ENCODE measurements at places on chromosomes 12 and 14. TPM values are rescaled to one million over a fixed set of nuclear protein-coding genes. Genes with fewer than 3 reads are reported as not detected.

GRCh38 chr14:32020882-32021281 lies 56.2 kb upstream of the ARHGAP5 start:
- no peak for DNase-seq

DNA sequence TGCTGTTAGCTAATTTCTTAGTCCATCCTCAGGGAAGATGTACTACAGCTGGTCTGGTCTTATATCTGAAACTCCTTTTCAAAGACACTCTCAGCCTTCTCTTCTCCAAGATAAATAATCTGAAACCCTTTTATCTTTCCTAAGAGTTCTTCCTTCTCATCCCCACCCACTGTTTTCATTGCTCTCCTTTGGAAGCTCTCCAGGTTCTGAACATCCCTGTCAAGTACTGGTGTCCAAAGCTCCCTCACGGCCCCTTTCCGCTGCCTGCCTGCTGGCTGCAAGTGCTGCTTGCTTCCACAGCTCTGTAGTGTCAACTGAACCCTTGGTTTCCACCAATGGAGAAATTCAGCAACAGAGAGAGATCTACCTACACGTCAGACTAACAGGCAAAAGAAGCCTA lies 6.6 kb upstream of the SLC6A13 start:
- no peak for DNase-seq

DNA sequence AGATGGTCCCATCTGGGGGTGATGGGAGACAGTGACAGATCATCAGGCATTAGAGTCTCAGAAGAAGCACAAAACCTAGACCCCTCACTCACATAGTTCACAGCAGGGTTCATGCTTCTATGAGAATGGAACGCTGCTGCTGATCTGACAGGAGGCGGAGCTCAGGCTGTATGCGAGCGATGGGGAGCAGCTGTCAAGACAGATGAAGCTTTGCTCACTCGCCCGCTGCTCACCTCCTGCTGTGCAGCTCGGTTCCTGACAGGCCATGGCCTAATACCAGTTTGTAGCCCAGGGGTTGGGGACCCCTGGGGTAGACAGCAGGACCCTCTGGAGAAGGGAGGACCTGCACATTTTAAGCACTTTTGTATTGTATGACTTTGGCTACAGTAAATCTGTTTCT lies 111.2 kb downstream of the LGMN start:
- DNase-seq, result no peak

GRCh38 chr12:67534046-67534445 lies 114.5 kb upstream of the DYRK2 start:
- DNase-seq, result no peak

DNA sequence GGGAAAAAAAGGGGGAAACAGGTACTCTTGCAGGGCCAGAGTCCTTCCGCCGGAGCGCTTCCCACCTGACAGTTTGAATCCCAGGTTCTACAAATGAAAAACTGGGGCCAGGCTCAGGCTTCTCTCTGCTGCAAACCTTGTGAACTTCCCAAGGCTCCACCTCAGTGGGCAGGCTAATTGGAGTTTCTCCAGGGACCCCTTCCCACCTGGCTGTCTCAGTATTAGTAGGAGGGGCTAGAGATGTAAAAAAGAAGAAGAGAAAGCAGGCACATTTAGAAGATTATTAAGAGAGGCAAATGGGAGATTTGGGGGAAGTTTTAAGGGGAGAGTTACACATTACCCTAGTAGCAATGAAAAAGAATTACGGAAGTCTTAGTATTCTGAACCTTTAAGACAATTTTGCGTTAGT lies 20.0 kb upstream of the CLEC2D start:
- DNase-seq, result no peak

- no peak for DNase-seq
These were observed 1.6 kb downstream of the LTB4R start for GRCh38 chr14:24312736-24313507.

DNA sequence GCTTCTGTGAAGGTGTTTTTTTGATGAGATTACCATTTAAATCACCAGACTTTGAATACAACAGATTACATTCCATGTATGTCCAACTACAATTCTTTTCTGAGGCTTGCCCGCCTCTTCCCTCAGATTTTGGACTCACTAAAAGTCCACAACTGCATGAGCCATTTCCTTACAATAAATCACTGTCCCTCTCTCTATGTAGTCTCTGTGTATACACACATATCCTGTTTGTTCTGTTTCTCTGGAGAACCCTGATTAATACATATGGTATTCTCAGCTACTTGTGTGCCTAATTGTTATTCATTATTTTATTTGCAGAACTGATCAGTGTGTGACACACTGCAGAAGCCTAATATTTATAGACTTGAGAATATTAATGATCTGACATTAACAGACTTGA lies 2.4 kb upstream of the MIPOL1 start:
- DNase-seq, result no peak

DNA sequence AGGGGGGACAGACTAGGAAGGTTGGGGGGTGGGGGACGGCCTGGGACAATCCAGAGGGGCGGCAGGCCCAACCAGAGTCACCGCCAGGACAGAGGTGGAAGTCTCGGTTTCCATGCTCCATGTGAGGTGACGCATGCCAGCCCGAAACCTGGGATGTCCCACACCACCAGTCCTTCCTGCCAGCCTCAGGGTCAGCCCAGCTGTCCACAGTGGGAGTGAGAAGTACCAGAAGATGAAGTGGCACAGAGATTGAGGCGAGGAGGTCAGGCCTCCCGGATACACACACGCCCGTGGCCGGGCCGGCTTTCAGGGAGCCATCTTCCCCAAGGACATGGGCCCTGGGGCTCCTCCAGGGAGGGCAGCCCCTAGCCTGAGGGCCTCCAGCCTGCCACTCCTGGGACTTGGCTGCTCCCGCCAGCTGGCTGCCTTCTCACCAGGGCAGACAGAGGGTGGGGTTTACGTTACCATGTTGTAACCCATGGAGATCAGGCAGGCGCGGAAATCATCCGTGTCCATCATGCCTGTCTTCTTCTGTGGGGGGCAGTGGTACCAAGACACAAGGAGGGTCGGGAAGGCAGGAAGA lies 85.2 kb upstream of the ZFP36L1 start:
- DNase-seq, result no peak

GRCh38 chr12:123457980-123458779 lies at the start of gene SNRNP35:
TSS of gene SNRNP35 (plus strand) at chr12:123458139. CDS start at chr12:123465541, 7,402 bp downstream.
- DNase-seq, result peak; percentile 80

DNA sequence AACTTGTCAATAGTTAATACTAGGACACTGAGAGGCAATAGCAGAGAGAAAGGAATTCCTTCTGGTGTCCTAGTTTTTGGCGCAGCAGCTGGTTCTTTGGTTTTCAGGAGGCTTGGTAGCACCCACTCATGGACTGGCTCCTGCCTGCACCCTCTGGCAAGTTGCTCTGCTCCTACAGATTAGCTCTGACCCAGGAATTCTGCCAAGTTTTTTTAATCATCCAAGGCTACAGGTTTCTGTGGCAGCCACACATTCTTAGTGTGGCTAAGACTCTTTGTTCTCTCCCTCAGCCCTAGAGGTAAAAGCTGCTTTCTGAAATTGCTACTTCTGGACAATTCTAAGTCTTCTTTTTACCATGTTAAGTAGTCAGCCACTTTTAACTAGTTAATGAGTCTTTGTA lies 72.0 kb upstream of the FKBP4 start:
- DNase-seq, result no peak

- no peak for DNase-seq
These were observed at the start of gene B3GNT4 for GRCh38 chr12:122203301-122204166. TSS of gene B3GNT4 (plus strand) at chr12:122203709. CDS start at chr12:122204619, 910 bp downstream.

GRCh38 chr12:57250956-57251355 lies at the start of gene STAC3:
TSS of gene STAC3 (minus strand) at chr12:57251187. CDS start at chr12:57249636, 1,551 bp downstream.
- DNase-seq, result no peak

ACOT4 gene
- polyA plus RNA-seq, result 3.3 TPM

DNA sequence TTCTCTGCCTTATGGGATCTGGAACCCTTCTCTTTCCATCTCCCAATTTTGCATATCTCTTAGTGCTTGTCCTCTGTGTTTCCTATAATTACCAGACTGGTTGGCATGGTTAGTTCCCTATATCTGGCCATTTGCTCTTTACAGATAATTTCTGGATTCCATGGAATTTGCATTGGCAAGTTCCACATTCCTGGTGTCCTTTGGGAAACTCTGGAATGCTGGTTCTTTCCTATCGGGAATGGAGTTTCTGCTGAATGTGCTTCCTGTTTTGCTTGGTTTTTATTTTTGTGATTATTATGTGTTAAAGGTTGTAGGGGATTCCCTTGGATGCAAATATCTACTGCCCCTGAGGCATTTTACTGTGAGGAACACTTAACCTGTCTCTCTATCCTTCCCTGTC lies 193.0 kb upstream of the BTG1 start:
- DNase-seq, result no peak

- DNase-seq, result no peak
These were observed 442.6 kb downstream of the DPF3 start for GRCh38 chr14:72451054-72451972.

IL22 gene
- polyA plus RNA-seq, result not detected

OTOGL gene
- 1.0 TPM for polyA plus RNA-seq

NOS1 gene
- 0.83 TPM for polyA plus RNA-seq

GRCh38 chr14:25759256-25759655 lies 709.3 kb upstream of the STXBP6 start:
- peak; percentile 7 for DNase-seq

GRCh38 chr12:57522887-57523705 lies 472 bp downstream of the MBD6 start:
- no peak for DNase-seq

DNA sequence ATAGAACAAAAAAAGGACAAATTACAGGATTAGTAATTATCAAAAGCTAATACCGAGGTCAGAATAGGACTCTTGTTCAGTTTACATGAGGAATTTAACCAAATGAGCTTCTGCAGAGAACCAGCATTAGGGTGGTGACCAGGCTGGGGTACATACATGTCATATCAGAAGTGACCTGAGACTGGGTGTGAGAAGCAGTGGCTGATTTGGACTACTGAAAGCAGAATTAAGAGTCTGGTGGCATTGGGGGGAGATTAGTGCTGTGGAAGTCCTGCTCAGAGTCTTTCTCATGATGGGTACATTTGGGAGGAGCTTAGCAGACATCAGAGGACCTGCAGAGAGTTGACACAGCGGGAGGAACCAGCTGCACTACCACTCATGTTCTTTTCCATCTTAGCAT lies 21.7 kb downstream of the TRAF3 start:
- DNase-seq, result no peak

FOXG1 gene
- polyA plus RNA-seq, result 0.08 TPM

- DNase-seq, result no peak
These were observed 19.0 kb upstream of the KRAS start for GRCh38 chr12:25269701-25270100.

DNA sequence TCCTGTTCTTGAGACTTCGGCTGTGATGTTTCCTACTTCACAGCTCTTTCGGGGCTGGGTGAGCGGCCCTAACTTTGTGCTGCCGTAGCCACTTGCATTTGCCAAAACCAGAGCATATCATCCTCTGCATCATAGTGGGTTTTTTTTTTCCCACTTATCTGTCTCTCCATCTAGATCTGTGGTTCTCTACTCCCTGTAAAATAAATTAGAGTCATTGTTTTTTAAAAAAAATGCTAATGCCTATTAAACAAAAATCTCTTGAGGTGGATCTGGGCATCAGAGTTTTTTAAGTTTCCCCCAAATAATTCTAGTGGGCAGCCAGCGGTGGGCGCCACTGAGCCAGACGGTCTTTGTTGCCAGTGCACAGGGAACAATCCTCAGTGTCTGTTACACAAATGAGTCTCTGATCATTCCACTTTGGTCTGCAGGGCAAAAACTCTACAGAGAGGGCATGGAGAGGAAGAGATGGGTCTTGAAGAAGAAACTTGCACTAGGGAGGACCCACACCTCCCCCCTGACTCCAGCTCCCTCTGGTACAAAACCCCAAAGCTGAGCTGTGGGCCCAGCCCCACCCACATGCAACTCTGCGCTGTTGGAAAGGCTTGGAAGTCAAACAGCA lies 62.4 kb upstream of the BCL2L14 start:
- no peak for DNase-seq

DNA sequence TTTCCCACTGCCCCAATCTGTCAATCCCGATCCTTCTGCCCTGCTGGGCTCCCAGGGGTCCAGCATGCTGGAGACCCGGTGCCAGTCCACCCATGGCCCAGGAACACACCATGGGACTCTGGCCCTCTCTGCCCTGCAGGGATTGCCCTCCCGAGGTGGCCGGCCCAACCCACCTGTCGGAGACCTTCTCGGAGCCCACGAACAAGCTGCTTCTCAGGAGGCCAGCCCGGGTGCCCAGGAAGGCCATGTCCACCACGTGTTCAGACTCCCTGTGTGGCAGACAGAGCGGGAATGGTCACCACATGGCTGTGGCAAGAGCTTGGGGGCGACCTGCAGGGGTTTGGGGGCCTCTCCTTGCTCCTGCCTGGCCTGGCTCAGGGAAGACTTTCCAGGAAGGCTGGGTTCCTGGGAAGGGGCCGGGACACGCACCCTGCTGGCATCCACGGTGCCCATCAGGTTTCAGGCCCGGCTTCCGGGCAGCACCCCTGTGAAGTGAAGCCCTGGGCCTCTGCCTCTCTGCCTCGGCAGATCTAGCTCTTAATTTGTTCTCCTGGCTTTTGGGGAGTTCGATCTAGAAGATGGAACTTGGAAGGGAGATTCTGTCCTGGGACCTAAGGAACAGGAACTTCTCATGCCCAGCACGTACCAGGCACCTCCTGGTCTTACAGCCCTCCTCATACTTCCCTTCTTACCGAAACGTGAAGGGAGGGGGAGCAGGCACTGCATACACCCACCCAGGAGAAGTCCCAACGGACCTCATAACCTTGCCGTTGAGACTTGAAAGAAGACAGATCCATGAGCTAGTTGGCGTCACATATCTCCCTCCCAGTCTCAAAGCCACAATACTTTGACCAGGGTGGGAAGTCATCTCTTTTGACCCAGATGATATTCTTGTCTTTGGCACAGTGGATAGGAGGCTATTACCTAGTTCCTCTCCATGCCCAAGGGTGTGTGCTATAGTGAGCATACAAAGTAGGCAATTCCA lies 26.3 kb downstream of the LRTM2 start:
- DNase-seq, result no peak

GRCh38 chr12:114291389-114292060 lies 114.4 kb downstream of the TBX5 start:
- no peak for DNase-seq

GRCh38 chr12:49288922-49289555 lies 5.9 kb upstream of the PRPH start:
- DNase-seq, result no peak

SOX5 gene
- 7.5 TPM for polyA plus RNA-seq

- DNase-seq, result no peak
These were observed 162.7 kb upstream of the PWP1 start for GRCh38 chr12:107522692-107523477.

PTPRB gene
- 23.2 TPM for polyA plus RNA-seq

DNA sequence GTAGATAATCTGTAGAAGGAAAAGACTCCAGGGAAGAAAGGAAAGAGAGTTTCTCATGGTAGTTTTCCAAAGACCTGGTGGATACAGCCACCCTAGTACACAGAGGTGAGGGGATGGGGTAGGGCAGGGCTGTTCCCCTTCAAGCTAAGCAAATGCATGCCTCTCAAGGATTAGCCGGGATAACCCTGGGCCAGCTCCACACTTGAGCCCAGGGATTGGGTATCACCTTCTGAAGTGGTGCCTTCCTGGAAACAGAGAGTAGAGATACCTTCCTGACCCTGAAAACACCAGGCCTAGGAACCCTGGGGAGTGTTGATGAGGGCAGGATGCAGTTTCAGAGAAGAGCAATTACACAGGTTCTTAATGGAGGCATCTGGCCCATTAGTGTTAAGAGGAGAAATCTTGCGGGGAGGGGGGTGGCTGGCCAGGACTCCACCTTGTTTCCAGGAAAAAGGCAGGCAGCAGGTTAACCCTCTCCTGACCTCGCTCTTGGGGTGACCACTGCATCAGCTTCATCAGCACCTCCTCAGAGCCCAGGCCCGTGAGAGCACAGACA lies 106.9 kb upstream of the TMEM233 start:
- no peak for DNase-seq

IRF2BPL gene
- 47.2 TPM for polyA plus RNA-seq

BMP4 gene
- polyA plus RNA-seq, result 45.5 TPM

Measured in right renal pelvis (tissue), 4 donors.